Skin of body (tissue), 3 donors: ENCODE measurements at places on chromosomes 7 and 10. TPM values are rescaled to one million over a fixed set of nuclear protein-coding genes. Genes with fewer than 3 reads are reported as not detected.

Gene CCDC3
- total RNA-seq: 36.3 TPM

GRCh38 chr7:90595801-90596670 is at the start of gene CDK14:
Gene CDK14, plus strand, starts transcription at chr7:90596321. Its CDS starts 307 bp downstream, at chr7:90596628.
- DNase-seq: peak; percentile 69

DNA sequence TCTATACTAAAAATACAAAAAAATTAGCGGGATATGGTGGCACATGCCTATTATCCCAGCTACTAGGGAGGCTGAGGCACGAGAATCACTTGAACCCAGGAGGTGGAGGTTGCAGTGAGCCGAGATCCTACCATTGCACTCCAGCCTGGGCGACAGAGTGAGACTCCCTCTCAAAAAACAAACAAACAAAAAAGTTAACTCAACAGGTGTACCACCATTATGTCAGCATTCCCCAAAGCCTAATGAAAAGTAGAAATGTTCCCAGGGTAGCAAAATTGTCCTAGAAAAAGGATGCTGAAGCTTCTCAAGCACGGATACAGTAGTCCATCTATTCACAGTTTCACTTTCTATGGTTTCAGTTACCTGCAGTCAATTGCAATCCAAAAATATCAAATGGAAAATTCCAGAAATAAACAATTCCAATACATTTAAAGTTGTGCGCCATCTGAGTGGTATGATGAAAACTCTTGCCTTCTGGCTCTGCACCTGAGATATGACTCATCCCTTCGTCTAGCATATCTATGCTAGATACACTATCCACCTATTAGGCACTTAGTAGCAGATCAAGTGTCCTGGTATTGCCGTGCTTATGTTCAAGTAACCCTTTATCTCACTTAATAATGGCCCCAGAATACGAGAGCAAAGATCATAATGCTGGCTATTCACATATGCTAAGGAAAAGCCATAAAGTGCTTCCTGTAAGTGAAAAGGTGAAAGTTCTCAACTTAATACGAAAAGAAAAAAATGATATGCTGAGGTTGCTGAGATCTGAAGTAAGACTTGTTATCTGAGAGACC is 37.2 kb upstream of the SLC35G1 start:
- no peak for DNase-seq

DNA sequence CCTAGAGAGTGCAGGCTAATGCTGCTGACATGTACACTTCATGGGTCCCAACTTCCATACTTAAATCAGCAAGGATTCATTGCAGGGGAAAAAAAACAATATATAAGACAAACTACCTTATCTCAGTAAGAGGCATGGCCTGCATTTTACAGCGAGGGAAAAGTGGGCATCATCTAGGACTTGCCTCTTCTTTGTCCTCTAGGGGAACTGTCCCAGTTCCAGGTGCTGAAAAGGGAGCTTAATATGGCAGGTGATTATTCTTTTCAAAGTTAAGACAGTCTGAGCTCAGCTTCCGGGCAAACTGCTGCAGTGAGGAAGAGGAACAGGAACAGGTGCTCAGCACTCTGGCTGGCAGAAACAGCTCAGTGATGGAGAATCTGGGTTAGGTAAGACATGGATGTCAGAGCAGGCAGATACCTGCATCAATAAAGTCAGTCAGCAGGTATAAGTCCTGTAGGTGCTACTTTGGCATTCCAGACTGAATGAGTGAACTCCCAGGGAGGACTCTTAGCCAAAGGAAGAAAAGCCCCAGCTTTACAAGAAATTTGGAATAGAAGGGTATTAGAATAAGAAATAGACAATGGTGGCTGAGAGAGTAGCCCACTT is 147.2 kb downstream of the TMEM178B start:
- DNase-seq: no peak

DNA sequence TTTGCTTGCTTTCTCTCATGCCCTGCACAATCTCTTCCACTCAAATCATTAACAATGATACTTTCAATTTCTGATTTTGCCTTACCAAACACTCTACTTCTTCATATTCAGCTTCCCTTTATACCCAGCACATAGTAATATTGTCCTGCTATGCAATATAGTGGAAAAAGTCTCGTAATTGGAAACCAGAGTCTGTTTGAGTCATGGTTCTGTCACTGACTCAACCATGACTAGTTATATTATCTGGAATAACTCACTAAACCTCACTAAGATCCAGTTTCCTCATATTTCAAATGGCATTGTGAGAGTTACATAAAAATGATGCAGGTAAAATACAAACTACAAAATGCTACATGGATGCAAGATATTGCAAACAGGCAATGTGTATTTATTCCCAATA is 98.5 kb upstream of the LRRTM3 start:
- DNase-seq: no peak

GRCh38 chr10:82213784-82214183 is 338.8 kb downstream of the NRG3 start:
- no peak for DNase-seq

GRCh38 chr10:6569259-6569658 is 10.8 kb downstream of the PRKCQ start:
- no peak for DNase-seq

DNA sequence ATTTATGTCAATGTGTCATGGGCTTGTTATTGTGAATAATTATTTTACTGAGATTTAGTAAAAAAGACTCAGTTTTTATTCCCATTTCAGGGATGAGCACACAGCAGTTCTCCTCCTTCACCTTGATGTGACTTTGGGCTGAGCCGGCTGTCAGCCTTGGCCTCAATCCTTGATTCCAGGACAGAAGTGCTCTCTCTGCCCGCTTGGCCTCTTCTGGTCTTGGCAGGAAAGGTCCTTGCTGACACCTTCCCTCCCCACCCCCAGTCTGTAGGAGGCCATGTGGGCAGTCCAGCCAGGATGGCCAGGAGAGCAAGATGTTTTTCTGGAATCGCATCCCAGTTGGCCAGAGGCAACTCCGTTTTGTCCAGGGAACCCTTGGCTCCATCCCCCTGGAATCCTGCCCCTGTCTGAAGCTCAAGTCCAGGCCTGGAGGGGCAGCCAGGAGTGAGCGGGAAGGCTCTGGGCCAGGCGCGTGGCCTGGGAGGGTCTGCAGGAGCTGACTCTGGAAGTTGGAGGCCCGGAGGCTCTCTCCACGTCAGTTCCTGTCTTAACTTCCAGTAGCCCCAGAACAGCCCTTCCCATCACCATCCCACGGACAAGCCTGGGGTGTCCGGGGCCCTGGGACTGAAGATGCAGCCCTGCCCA is 100.9 kb downstream of the PDGFA start:
- no peak for DNase-seq

DNA sequence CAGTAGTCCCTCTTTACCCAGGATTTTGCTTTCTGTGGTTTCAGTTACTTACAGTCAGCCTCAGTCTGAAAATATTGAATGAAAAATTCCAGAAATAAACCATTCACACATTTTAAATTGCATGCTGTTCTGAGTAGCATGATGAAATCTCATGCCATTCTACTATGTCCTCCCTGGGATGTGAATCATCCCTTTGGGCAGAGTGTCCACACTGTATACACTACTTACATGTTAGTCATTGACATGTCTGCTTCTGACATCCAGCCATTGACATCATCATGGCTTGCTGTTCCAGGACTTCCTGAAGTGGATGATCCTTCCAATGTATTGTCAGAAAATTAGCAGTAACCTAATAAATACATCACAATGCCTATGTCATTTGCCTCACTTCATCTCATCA is 34.6 kb upstream of the MALRD1 start:
- no peak for DNase-seq

DNA sequence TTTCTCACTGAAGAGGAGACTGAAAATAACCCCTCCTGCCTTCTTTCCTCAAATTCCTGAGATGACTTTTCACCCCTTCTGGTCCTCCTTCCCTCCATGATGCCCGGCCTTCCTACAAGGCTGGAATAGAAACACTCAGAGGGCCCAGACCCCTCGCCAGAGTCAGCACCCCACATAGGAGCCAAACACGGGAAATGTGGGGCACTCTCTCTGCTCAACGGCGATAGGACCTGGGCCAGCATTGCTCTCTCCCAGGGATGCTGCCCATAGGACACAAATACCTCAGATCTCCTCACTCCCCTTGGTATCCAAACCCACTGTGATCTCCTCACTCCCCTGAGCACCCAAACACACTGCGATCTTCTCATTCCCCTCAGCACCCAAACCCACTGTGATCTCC is 7.4 kb downstream of the CFAP46 start:
- DNase-seq: no peak

DNA sequence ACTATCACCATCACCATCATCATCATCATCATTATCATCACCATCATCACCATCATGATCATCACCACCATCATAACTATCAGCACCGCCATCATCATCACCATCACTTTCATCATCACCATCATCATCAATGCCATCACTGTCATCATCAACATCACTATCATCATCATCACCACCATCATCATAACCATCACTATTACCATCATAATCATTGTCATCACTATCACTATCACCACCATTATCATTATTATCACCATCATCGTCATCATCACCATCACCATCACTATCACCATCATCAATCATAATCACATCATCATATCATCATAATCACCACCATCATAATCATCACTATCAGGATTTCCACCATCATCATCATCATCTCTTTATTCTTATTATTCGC is 20.6 kb downstream of the INSIG1 start:
- DNase-seq: no peak

GRCh38 chr10:10092581-10092980 is 925.1 kb upstream of the CELF2 start:
- peak; percentile 53 for DNase-seq
